ENCODE measurements at places on chromosomes 7 and 10. TPM values are rescaled to one million over a fixed set of nuclear protein-coding genes. Genes with fewer than 3 reads are reported as not detected.

- H3K4me1 ChIP-seq: no peaks in the 10 kb centered on the region
- H3K4me3 ChIP-seq: no peak overlapping the region
Observed at GRCh38 chr7:156224833-156225225, 412.6 kb upstream of the SHH start.

GRCh38 chr10:132566892-132567291 lies 29.3 kb downstream of the INPP5A start:
- peak; percentile 32 for DNase-seq
- H3K4me1 ChIP-seq: no peaks in the 10 kb centered on the region
- H3K36me3 ChIP-seq: no peaks in the 10 kb centered on the region
- H3K27me3 ChIP-seq: no peaks in the 10 kb centered on the region

- no peak overlapping the region for H3K27ac ChIP-seq
- H3K4me1 ChIP-seq: no peaks in the 10 kb centered on the region
- H3K27me3 ChIP-seq: no peaks in the 10 kb centered on the region
- H3K36me3 ChIP-seq: no peaks in the 10 kb centered on the region
- H3K4me3 ChIP-seq: no peak overlapping the region
- no peak for DNase-seq
Observed at GRCh38 chr7:120421151-120421651, 148.2 kb downstream of the KCND2 start.

Gene RBM17
- polyA plus RNA-seq: 32.8 TPM

DNA sequence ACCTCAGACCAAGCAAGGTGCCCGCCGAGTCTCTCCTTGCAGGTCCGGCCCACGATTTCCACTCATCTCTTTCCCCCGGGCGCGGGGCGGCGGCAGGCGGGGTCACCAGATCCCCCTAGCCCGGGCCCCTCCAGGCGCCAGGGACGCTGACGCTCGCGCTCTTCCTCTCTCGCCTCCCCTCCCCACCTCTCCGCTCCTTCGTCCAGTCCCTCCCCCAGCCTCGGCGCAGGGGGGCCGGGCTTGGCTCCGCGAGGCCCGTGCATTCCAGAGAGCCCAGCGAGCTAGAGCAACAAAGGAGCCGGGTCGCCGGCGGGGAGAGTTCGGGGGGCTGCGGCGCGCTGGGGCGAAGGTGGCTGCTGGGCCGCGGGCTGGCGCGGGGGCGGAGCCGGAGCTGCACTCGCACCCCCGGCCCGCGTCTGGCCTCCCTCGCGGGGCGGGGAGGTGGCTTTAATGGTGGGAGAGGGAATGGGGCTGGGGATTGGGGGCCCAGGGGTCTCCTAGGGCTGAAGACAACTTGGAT lies at the start of gene SMO:
Gene SMO, plus strand, starts transcription at position 262 of the 520 bp plus-strand sequence. CDS start 519 bp downstream, outside the sequence.
- peak within 1 kb of the TSS; percentile 74 for H3K4me3 ChIP-seq
- H3K27ac ChIP-seq: peak within 1 kb of the TSS; percentile 58
- H3K4me1 ChIP-seq: peaks cover 14% of the 10 kb centered on the region
- DNase-seq: peak; percentile 81

Measured in sigmoid colon (tissue), 7 donors.